ENCODE measurements at places on chromosomes 12 and 14.

DNA sequence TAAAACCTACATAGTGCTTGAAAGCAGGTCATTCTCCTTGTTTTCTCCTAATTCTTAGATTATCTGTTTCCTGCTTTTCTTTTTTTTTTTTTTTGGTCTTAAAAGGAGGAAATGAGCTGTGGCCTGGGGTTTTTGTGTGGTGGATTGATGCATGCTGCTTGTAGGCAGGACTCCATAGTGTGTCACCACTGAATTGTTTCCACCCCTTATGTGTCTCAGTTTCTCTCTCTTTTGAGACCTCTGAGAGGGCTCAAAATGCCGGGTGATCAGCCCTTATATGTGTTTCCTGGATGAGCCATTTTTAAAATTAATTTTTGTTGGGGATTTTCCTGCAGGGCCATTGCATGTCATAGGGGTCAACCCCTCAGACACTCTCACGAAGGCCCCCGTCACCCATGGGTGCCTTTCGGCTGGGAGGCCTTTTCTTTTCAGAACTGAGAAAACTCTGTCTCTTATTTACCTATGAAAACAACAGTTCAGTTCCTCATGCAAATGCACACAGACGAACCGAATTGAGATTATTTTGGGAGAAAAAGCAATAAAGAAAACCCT lies 32.0 kb upstream of the LRRK2 start:
- DNase-seq = no peak

DNA sequence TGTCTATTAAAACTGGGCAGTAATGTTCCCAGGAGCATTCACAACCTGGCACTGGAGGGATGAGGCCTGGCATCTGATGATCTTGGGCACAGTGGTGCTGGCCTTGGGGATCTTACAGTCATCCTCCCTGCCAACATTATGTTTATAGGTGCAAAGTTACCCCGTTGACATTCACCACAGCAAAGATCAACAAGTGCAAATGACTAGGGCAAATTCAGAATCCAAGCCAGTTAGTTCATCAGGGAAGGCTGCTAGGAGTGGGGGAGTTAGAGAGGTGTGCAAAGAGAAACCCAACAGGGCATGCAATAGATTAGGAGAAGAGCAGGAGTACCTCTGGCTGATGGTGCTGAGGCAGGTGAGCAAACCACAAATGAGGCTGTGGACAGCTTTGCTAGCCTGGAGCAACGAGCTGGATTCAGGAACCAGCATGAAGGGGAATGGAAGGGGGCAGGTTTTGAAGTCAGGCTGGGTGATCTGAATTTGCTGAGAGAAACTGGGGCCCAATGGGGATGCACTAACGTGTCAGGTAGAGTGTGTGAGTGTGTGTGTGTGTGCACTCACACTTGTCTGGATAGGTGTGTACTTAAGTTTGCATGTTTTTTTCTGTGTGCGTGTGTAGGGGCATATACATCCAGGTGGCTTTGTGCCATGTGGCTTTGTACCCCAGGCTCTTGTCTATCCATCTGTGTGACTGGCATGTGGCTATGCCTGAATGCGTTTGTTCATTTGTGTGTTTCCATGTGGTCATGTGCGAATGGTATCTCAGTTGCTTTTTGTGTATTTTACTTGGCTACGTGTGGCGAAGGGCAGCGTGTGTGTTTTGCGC lies 1.6 kb downstream of the CISTR start:
- no peak for DNase-seq

GRCh38 chr14:87896393-87897380 lies 96.3 kb downstream of the GALC start:
- no peak for DNase-seq

DNA sequence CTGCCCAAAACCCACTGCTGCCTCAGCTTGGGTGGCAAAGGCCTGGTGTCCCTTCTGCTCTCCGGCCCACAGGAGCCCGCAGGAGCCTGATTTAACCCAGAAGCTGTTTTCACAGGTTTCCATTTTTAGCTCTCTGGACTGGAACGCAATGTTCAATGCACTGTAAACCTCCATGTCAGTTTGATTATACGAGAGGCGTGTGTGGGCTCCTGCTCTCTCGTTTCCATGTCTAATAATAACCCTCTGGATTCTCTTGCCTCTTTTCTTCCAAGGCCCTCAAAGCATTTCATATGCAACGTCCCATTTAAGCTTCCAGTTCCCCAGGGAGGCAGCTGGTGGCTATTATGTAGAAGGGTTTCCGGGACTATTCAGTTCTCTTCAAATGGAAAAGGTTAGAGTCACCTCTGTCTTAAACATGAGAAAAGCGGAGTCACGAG lies 161.1 kb downstream of the SUDS3 start:
- DNase-seq = no peak

GRCh38 chr12:97005174-97005573 lies 98.1 kb downstream of the NEDD1 start:
- DNase-seq = no peak

DNA sequence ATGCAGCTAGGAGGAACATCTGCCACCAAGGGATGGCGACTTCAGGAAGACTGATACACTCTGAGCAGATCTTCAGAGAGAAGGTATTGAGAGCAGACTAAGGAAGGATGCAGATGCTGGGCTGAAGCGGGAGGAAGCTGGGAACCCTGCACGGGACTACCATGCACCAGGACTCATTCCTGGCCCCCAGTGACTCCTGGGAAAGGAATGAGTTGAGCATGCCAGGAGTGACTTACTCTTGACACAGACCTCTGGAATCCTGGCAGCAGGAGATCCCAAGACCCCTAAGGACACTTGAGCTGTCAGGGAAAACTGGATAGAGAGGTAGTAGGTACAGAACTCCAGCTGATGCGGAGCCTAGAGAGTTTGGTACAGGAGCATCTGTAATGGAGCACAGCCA lies 336.1 kb downstream of the RPS29 start:
- DNase-seq = no peak

DNA sequence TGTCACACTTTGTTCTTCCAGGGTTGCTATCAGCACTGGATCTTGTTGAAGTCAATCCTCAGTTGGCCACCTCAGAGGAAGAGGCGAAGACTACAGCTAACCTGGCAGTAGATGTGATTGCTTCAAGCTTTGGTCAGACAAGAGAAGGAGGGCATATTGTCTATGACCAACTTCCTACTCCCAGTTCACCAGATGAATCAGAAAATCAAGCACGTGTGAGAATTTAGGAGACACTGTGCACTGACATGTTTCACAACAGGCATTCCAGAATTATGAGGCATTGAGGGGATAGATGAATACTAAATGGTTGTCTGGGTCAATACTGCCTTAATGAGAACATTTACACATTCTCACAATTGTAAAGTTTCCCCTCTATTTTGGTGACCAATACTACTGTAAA lies 23.7 kb downstream of the VTI1B start:
- DNase-seq = no peak

DNA sequence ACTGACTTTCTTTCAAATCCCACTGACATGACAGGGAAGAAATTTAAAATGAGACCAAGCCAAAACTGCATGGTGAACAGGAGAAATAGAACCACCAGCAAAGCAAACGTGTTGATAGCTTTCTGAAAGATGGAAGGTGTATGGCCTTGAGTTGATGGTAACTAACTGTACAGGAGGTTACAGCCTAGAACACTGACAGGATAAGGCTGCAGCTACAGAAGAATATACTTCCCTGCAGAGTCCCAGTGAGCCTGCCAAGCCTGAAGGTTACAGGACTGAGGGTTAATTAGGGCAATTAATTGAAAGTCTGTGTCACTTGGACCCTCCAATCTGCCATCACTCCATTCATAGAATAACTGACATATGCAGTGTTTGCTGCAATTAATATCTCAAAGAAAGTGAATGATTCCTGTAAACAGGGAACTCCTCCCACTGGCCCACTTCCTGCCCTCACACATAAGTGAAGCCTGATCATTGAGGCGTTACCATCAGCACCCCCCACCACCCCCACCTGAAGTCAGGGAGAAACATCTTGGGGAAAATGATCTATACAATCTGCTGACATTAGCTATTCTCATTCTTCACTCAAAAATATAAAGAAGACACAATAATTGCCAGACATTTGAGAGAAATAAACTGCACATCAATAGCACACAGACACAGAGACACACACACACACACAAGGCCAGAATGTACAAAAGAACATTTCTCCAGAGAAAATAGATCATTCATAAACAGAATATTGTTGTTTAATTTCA lies 73.4 kb downstream of the GTF2A1 start:
- DNase-seq = no peak

- no peak for DNase-seq
These were observed 43.4 kb downstream of the PSMA6 start for GRCh38 chr14:35335388-35336092.

DNA sequence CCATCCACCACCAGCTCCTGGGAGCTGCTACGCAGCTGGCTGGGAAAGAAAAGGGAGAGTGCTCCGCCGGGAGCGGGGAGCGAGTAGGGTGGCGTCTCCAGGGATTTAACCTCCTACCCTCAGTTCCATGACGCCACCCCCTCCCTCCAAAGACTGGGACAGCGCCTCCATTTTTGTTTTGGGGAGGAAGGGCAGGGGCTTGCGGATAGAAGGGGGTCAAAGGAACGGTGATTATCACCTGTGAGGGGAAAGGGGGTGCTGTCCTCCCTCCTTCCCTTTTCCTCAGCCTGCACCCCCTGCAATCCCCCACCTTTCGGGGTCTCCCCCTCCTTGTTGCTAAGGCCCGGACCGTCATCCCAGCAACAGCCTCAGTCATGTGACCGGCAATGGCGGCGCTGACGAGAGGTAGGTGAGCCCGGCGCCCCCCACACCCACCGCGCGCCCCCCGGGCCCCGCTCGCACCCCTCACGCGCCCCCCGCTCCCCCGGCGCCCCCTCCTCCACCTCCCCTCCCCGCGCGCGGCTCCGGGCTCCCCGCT lies at the start of gene DTX3:
TSS of gene DTX3 (plus strand) at position 371 of the 538 bp plus-strand sequence. CDS start 1,694 bp downstream, outside the sequence.
- no peak for DNase-seq

- DNase-seq = no peak
These were observed 144.2 kb upstream of the FRMD6 start for GRCh38 chr14:51507511-51507905.

DNA sequence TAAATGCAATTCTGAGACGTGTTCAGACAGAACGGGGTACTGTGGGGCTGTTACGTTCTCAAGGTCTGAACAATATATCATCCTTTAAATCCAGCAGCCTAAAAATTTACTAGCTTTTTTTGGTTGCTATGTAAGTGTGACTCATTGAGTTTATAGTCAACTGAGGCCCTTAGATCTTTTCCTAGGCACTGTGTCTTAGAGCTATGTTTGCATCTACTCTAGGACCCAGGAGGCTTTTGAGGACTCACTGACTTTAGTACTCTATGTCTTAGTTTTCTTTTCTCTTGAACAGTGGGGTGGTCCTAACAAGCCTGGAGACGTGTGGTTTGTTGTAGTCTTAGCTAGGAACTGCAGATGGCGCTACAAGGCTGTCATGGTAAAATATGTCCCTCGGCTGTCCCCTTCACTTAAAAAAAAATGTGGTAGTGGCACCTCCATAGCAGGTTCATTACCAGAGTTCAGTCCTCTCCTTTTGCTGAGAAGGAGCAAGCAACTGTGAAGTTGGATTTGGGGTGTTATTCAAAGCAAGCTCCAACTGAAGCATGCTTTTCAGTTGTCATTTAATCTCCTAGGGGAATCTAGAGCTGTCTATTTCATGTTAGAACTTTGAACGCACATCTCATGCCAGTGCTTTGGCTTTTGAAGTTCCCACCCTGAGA lies 8.7 kb upstream of the SPATS2 start:
- no peak for DNase-seq

DNA sequence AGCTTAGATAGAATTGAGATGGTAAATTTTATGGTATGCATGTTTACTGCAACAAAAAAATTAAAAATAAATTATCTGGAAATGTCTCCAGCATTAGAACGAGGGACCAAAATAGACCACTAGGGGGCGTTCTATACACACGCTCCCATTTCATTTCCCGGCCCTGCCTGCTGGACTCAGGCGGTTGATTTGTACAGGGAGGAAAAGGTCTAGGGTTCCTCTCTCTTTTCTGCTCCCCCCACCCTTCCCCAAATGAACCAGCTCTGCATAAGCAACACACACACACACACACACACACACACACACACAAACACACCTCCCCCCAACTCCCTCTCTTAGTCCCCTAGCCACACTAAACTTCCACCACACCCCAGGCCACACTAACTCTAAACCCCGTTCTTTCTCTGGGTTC lies 7.8 kb upstream of the DTX1 start:
- peak; percentile 75 for DNase-seq

DNA sequence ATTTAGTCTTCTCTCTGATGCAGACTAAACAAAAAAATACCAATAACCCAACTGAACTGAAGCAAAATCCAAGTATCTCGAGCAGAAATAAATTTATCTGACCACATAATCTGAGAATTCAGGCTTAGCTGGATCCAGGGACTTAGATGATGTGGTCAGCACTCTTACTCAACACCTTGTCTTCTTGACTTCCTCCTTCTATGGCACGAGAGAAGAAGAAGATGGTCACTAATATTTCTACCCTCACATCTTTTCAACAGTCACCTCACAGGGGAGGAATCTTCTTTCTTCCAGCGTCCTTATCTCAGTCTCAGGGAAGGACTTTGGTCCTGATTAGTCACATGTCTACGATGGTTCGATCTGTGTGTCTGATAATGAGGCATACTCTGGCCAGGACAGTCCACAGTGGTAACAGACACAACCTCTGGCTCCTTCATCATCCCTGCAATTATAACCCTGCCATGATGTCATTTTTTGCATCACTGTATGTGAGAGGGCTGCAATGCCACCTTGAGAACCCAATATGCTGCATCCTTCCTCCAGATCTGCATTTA lies 15.8 kb downstream of the RGS6 start:
- no peak for DNase-seq
